ENCODE measurements at places on chromosomes 1 and 21.

GRCh38 chr1:107535091-107535490, 394.3 kb downstream of the NTNG1 start:
- DNase-seq: no peak

- peak; percentile 89 for DNase-seq
Measured at GRCh38 chr1:153566414-153567371, 1.0 kb upstream of the S100A2 start.

DNA sequence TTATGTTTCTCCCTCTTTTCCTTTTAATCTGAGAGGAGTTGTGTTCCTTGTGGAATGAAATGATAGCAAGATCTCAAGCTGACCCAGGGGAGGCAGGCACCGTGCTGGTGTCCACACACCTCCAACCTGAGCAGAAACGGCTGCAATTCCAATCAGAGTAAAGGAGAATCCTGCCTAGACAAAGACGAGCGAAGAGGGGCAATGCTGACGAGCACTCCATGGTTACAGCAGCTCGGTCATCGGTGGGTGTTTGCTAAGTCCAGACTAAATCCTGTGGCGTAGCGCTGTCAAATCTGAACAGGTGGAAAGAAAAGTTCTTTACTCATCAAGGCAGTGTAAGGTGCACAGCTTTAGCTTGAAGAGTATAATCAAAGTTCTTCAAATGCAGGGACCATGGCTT, 74.8 kb downstream of the PLD5 start:
- DNase-seq: no peak

DNA sequence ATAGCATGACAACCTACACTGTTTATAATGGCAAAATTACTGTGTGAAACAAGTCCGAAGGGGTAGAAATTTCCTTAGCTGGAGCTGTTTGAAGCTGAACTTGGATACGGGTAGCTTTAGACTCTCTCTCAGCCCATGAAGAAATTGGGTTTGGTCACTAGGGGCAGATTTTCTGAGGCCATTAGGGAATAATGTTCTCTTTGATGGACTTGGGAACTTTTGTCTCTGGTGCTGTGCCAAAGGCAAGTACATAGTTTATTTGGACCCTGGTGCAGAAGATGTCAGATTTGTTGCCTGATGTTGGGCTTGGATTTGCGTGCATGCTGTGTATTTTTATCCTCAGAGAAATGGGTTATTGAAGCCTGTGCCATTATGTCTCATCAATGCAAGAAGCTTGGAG, 109.6 kb downstream of the VPS13D start:
- no peak for DNase-seq

- no peak for DNase-seq
Measured at GRCh38 chr1:181763736-181764135, 280.4 kb downstream of the CACNA1E start.

- no peak for DNase-seq
Measured at GRCh38 chr1:26689504-26689903, 6.3 kb upstream of the ARID1A start.

- no peak for DNase-seq
Measured at GRCh38 chr1:29057700-29058099, 66.0 kb downstream of the TMEM200B start.

DNA sequence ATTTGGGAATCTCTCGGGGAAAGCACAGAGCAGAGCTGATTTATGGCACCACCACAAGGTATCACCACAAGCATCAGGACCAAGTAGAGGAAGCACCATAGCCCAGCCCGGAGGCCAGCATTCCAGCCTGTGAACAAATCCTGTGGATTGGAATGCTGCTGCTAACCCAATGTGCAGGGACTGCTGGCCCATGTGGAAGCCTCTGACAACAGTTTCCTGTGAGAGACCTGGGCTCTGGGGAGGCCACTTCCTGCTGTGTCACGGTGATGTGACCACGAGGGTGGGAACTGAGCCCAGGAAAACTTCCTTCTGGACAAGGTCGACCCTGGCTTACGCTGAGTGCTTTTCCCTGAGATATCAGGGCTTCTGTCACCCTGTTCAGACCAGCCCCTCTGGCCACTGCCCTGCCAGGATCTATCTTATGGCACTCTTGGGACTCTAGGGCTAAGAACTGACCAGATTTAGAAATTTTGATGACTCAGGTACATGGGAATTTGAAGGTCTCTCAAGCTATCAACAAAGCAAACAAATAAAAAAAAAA, 88.3 kb upstream of the NGF start:
- no peak for DNase-seq

DNA sequence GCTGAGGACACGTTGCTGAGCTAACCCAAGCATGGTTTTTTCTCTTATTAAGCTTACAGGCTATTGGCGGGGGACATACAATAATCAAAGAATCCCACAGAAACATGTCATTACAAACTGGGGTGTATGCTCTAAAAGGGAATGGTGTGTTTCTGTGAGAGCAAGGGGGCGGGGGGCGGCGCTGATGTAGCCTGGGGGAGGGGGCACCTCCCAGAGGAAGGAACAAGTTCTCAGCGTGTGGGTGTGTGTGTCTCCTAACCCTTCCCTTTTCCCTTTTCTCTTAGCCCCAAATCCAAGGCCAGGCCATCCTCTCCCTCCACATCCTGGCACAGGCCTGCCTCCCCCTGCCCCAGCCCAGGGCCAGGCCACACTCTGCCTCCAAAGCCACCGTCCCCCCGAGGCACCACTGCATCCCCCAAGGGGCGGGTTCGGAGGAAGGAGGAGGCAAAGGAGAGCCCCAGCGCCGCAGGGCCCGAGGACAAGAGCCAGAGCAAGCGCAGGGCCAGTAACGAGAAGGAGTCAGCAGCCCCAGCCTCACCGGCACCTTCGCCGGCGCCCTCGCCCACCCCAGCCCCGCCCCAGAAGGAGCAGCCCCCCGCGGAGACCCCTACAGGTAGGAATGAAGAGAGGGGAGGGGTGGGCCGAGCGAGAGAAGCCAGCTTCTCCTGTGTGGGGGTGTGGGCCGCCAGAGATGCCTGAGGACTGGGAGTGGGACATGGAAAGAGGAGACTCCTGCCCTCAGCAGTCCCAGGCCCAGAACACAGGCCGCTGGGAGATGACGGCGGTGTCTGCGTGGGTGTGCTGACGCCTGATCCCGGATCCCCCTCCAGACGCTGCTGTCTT, 21.9 kb downstream of the MAP7D1 start:
- DNase-seq: no peak

DNA sequence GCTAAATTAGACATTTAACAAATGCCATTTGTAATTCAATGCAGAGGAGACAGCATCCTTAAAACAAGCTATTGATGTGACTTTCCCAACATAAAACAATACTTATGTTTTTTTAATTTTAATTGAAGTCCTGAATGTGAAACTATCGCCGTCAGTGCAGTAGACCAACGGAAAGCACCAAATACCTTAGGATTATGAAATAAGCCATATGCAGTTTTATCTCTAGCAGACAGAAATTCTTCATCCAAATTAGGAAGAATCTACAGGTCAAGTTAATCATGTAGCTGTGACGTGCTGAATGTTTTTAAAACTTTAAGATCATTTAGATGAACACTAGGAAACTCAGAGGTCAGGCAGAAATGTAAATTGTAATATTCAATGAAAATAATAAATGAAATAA, 714 bp upstream of the ST6GALNAC5 start:
- DNase-seq: no peak

GRCh38 chr1:12169442-12170135, 2.8 kb downstream of the TNFRSF1B start:
- no peak for DNase-seq

DNA sequence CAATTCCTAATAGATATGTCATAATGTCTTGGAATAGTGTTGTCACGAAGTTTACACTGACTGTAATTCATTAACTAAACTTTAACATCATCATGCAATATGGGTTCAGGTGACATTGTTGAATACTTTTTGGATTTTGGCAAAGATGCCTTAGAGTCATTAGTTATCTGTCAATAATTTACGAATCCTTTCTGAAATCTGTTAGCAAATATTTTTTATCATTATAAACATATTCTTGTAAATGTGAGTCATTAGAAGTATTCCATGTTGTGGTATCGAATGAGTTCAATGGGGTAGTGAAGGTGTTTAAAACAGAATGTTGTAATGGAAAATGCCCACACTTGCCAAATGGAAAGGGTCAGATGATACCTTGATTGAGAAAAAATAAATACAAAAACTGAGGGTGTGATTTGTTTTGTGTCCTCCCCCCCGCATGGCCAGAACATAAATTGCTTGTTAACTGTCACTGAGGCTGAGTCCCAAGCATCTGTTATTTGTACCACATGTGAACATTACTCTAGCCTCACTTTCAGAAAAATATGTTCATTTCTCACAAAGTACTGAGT, 5.2 kb upstream of the NR5A2 start:
- DNase-seq: no peak

DNA sequence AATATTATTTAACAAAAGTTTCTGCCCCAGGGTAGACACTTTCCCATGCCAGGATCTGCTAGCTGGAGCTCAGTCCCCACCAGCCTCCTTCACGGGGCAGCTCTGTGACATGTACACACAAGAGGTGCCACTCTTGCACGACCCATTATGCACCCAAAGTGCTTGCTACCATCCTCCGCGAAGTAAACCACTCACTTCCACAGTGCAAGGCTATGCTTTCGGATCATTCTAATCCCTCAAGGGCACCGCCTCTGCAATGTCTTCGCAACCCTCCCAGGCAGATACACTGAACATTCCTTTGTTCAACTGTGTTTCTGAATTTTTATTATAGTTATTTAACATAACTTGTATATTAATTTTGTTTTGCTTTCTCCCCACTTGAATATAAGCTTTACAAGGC, 303.8 kb downstream of the VAV3 start:
- no peak for DNase-seq

DNA sequence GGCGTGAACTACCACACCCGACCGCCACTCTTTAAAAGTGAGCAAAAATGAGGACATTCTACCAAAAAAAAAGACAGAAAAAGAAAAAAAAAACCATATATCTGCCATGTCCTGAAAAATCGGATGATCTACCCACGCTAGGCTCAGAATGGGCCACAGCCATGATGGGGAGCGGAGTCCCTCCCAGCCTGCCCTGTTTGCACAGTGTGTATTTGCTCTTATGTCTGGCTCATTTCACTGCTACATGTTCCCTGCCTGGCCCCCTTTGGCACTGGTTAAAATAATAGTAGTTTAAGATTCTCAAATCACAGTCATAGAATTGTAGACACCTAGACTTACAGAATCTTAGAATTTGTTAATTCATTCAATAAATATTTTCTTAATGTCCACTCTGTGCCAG, 121.9 kb downstream of the PTPRU start:
- no peak for DNase-seq

DNA sequence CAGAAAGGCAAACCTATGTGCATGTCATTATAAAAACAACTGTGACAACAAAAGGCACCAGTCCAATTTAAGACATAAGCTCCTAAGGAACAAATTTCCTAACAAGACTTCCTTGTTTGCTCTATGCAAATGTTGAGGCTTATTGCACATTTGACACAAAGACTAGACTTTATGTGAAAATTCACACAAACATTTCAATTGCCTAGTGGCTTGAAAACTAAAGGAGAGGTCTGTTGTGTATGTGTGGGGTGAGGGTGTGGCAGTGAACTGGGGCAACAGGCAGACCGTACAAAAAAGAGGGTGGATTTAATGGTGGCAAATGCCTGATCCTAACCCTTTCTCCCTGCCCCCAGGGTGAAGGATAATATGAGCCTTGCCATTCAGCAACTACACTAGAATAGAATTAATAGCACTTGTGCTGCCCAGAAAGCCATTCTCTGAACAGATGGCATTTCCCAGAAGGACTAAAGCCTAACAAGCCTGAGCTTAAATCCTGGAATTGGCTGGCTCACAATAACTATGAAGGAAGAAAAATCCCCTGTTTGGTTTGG, 73.9 kb downstream of the GLUL start:
- no peak for DNase-seq

DNA sequence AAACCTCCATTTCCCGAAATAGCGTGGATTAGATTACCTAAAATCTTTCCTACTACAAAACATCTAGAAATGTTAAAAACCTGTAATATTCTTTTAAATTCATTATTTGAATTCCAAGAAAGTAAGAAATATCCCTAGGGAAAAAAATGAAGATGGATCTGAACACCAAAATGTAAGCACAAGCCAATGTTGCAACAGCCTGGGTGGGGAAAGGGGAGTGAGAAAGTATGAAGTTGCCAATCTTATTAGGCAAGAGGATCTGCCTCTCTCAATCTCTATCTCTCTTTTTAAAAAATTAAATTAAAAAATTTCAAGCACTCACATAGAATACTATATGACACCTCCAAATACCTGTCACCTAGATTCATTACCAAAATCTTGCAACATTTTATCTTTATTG, 74.9 kb upstream of the IRF2BP2 start:
- DNase-seq: no peak

GRCh38 chr1:192005976-192006375, 152.3 kb upstream of the RGS18 start:
- no peak for DNase-seq

DNA sequence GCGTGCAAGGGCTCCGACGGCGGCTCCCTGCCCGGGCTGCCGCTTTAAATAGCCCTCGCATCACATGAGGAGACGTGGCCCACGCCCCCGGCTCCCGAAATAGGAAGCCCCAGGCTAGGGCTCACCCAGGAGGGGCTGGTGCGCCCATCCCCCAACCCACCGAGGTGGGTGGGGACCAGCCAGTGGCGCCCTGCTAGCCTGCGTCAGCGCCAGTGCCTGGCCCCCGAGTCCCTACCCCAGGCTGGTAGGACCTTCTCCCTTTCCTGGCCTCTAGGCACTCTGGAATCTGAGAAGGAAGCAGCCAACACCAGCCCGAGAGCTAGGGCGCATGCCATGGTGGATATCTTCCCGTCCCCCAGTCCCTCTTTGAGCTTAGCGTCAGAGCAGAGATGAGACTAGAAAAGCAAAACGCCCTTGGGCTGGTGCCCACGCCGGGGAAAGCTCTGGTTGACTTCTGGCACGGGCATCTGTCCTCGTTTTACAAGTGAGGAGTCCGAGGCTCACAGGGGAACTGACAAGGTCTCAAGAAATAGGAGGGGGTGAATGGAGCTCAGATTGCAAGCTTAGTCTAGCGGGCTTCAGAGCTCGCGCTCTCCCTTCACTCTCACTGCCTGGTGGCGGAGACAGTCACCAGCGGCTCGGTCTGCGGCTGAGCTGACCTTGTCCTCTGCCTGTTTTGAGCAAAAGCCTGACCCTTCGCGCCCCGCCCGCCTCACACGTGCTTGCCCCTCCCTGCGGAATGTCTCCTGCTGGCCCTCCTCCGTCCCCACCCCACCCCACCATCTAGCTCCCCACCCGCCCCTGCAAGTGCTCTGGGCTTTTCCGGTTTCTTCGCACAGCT, at the start of gene FABP3:
FABP3 (minus strand) TSS at position 21 of the 841 bp plus-strand sequence. CDS start 62 bp downstream, outside the sequence.
- DNase-seq: peak; percentile 56

GRCh38 chr1:40389322-40389803, 15.8 kb downstream of the SMAP2 start:
- DNase-seq: no peak
